ENCODE measurements at places on chromosomes 13 and 19.

- DNase-seq, result no peak
These were observed 18.5 kb downstream of the PTPRS start for GRCh38 chr19:5321851-5322681.

DNA sequence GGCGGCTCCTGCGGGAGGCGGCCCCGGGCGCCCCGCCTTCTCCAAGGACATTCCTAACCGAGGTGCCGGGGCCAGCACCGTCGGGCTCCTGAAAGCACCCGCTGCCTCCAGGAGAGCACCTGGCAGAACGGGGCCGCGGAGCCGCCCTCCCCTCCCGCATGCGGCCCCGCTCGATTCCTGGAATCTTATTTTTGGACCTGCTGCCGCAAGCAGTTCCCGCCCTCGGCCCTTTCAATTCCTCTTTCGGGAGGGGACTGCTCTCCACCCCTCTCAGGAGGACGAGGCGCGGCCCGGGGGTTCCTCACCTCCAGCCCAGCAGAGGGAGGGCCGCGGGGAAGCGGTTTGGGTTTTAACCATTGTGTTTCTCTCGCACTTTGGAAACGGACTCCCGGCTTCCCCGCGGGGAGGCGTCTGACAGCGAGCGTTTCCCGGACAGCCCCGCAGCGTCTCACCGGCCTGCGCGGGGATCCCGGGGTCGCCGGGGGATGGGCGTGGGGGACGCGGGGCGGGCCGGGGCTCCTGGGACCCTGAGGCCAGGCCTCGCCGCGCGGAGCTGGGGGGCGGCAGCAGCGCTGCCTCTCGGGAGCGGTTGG is 849 bp downstream of the GAS6 start:
- no peak for DNase-seq

DNA sequence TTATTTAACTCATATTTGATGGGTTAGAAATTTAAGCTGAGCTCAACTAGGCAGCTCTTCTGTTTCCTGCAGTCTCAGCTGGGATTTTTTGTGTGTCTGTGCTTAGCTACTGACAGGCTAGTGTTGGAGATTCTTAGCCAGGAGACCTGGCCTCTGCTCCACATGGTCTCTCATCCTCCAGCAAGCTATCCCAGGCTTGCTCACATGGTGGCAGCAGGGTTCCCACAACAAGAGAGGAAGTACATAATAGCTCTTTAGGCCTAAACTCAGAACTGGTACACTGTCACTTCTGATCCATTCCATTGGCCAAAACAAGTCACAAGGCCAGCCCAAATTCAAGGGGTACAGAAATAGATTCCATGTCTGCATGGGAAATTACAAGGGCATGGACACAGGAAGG is 406.2 kb downstream of the SUCLA2 start:
- no peak for DNase-seq

GRCh38 chr13:100115693-100116254 is 26.9 kb downstream of the PCCA start:
- DNase-seq, result no peak

DNA sequence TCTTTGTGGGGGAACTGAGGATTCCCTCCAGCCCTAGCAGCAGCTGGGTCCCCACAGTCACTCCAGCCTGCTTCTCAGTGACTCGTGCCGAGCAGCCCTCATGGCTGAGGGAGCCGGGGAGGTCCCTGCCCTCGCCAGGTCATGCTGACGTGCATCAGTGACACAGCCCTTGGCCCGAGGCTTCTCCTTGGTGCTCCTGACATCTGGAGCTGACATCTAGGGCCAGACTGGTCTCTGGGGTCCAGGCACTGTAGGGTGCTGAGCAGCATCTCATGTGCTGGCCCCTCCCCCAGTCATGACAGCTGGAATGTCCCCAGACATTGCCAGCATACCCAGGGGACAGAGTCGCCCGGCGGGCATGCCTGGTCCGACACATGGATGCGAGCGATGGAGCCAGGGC is 14.4 kb downstream of the COMP start:
- no peak for DNase-seq

DNA sequence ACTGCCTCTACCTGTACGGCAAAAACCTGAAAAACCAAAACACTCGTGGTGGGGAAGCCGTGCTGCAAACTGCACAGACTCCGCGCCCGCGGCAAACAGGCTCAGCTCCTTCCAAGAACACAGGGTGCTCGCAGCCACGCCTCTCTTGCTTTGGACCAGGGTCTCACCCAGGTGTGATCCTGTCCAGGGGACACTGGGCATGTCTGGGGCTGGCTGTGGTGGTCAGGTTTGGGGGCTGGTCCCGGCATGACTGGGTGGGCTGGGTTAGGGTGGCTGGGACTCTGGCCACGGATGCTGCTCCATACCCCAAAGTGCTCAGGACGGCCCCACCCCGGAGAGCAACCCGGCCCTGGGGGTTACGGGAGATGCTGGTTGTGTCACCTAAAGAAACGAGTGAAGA is 13.9 kb downstream of the GPX4 start:
- no peak for DNase-seq

- no peak for DNase-seq
These were observed 165.4 kb downstream of the FLT1 start for GRCh38 chr13:28329395-28330158.

DNA sequence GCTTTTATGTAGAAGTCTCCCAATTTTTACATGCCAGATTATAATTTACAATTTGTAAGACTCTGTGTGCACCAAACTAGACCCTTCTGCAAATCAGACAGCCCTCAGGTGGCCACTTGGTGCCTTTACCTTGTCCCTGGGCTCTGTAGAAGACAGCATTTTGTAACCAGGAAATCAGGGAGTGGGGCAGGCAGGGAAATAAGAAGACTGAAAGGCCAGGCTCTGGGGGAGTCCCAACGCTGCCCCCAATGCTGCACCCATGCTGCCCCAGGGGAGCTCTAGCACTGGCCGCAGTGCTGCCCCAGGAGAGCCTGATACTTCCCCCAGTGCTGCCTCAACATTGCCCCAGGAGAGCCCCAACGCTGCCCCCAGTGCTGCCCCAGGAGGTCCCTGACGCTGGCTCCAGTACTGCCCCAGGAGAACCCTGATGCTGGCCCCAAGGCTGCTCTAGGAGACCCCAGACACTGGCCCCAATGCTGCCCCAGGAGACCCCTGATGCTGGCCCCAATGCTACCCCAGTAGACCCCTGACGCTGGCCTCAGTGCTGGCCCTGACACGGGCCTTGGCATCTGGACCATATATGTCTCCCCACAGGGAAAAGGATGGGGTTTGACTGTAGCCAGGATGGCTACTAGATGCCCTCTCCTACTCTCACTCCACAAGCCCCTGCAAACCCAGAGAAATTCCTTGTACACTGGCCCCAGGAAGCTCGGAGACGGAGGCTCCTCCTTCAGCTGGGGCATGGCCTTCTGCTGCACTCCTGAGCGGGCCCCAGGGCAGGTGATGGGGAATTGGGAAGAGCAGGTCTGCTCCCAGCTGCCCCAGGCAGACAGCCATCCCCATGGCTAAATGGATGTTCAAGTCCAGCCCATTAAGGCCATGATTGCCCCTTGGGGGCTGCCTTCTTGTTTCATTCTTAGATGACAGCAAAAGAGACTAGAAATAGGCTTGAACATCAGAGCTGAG is 23.6 kb downstream of the VSTM2B start:
- DNase-seq, result no peak
